ENCODE measurements at places on chromosomes 1 and 21. TPM values are rescaled to one million over a fixed set of nuclear protein-coding genes. Genes with fewer than 3 reads are reported as not detected.

- no peak for DNase-seq
- no peak overlapping the region for H3K4me3 ChIP-seq
- H3K27ac ChIP-seq: no peak overlapping the region
- H3K4me1 ChIP-seq: peaks cover 3% of the 10 kb centered on the region
- no peaks in the 10 kb centered on the region for H3K27me3 ChIP-seq
- no peaks in the 10 kb centered on the region for H3K36me3 ChIP-seq
Observed at GRCh38 chr1:11568687-11569086, 85.5 kb downstream of the FBXO2 start.

Gene HMGCS2
- total RNA-seq: 1.8 TPM

GRCh38 chr1:159229260-159229885 is 24.7 kb downstream of the ACKR1 start:
- H3K27me3 ChIP-seq: no peaks in the 10 kb centered on the region
- H3K27ac ChIP-seq: no peak overlapping the region
- peak; percentile 6 for DNase-seq
- peaks cover 4% of the 10 kb centered on the region for H3K4me1 ChIP-seq
- no peak overlapping the region for H3K4me3 ChIP-seq
- H3K36me3 ChIP-seq: no peaks in the 10 kb centered on the region

- no peak overlapping the region for H3K4me3 ChIP-seq
- H3K36me3 ChIP-seq: peaks cover 2% of the 10 kb centered on the region
- no peaks in the 10 kb centered on the region for H3K27me3 ChIP-seq
- H3K4me1 ChIP-seq: peaks cover 11% of the 10 kb centered on the region
Observed at GRCh38 chr1:145975216-145975615, 10.7 kb downstream of the POLR3GL start.

GRCh38 chr1:174324939-174325338 is 122.8 kb upstream of the GPR52 start:
- DNase-seq: no peak
- H3K4me1 ChIP-seq: no peaks in the 10 kb centered on the region
- no peak overlapping the region for H3K4me3 ChIP-seq
- peaks cover 2% of the 10 kb centered on the region for H3K36me3 ChIP-seq
